Adrenal gland (tissue), 19 donors: ENCODE measurements at places on chromosomes 2 and 18. TPM values are rescaled to one million over a fixed set of nuclear protein-coding genes. Genes with fewer than 3 reads are reported as not detected.

Gene B4GALT6
- 18.0 TPM for total RNA-seq

Gene SUMO1
- total RNA-seq: 103 TPM

- DNase-seq: peak; percentile 85
These were observed 38.9 kb downstream of the CNGA3 start for GRCh38 chr2:98385050-98385699.

GRCh38 chr18:35973650-35974049 lies 1.2 kb downstream of the RMP24 start:
- DNase-seq: no peak

DNA sequence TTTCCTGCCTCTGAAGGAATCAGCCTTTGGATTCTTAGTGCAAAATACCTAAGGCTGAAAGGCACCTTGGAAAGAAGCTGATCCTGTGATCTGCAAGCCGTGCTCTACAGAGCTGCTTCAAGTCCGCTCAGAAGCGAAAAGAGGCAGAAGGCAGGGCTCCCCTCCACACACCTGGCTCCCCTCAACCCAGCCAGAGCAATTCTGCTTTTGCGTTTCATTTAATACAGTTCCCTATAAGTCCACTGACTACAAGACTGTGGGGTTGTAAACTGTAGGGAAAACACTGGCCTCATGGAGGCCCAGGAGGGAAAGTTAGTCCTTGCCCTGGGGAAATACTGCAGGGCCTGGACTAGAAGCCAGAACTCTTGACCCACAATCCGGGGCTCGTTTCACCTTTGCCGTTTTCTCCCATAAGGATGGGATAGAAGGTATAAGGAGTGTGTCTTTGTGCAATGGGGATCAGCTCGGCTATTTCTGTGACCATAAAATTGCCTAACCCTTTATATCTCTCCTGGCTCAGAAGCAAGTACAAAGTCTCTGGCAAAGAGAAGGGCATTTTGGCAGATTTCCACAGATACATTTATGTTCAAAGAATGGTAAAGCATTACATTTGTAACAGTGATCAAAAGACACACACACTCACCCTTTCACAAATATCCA lies 95.8 kb upstream of the TEX51 start:
- DNase-seq: no peak

DNA sequence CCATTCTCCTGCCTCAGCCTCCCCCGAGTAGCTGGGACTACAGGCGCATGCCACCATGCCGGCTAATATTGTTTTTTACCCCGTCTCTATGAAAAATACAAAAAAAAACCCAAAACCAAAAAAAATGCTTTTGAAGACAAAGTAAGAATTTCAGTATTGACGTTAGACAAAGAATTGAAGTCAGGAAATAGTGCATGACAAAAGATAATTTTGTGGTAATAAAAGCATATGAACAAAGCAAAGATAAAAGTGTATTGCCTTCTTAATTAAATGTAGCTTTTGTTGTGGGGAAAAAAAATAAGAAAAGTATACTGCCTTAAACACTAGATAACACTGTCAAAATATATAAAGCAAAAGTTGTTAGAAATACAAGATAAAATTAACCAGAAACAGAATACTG lies 86.8 kb downstream of the ANKRD12 start:
- no peak for DNase-seq

DNA sequence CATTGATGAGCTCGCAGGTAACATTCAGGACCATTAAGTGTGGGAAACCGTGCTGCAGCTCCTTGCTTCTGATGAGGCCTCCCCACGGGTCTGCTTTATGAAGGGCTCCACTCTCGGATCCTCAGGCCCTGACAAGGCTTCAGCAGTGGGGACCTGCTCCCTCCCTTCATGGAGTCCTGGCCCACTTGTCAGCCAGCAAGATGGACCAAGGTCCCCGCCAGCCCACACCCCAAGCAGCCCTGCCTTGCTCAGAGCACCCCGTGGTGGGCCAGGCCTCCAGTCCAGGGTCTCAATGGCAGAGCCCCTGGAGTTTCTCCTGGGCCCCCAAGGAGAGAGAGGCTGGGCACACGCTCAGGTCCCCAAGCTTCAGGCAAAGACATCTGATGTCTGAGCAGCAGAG lies 41.5 kb downstream of the CROCC2 start:
- peak; percentile 10 for DNase-seq

- DNase-seq: peak; percentile 63
These were observed 762 bp upstream of the GAD1 start for GRCh38 chr2:170815746-170816503.

DNA sequence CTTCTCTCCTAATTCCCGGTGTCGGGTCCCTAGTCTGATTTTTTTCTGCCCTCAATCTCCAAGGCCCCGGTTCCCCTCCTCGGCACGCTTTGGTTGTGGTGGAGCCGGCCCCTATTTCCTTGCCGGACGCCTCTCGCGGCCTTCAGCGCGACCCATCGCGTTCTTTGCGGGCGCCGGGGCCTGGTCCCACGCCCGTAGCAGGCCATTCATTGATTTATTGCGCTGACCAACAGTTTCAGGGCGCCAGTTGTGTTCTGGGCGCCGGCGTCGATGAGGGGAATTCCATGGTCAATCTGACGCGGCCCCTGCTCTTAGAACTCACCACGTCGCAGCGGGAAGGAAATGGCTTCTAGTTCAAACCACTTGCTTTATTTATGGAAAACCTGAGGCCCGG lies 396 bp downstream of the CNOT9 start:
- DNase-seq: peak; percentile 69
